Activated naive CD4-positive, alpha-beta T cell treated with anti-CD3 and anti-CD28 coated beads, Interleukin-2, amount 50 U/mL, for 16 hours (primary cell): ENCODE measurements at places on chromosomes 4 and X.
A peak's percentile ranks its signal among the peaks of the same experiment; 100 is the strongest.

GRCh38 chr4:185128272-185129119 is 14.6 kb upstream of the SLC25A4 start:
- peak; percentile 49 for DNase-seq

- no peak for DNase-seq
These were observed 159.3 kb downstream of the PTCHD1 start for GRCh38 chrX:23493941-23494374.

- DNase-seq = no peak
These were observed 164.9 kb downstream of the RNF150 start for GRCh38 chr4:140968371-140968770.

GRCh38 chr4:39021631-39022030 is 10.6 kb downstream of the TMEM156 start:
- no peak for DNase-seq

DNA sequence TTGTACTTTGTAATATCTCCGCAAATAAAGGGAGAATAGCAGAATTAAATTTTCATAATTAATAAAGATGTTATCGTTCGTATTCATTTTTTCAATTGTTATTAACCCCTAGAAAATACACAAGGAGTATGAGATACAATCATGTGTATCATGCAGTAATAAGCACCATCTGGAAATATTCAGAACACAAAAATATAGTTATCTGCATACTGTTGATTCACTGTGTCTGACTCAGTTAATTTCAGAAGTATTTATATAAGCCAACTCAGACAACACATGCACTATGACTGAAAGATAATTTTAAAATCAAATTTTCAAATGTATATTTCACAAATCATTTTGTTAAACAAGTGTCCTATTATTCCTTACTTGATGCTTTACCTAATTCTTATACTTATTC is 1954.8 kb downstream of the ARAP2 start:
- no peak for DNase-seq

DNA sequence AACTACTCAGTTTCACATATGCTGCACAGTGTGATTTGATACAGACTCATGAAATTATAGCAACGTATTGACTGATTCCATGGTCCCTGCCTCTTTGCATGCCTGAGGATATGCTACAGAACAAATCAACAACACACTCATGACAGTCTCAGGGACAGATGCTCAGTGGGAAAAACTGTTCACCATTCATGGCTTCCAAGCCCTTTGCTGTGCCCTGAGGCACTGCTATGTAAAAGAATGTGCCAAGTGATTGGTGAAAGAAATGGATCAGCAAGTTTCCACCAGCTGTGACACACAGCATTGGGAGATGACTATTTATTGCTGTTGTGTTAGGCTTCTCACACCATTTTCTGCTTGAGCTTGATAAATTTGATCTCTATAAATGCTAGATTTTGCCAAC is 825.6 kb upstream of the INTU start:
- DNase-seq = no peak

DNA sequence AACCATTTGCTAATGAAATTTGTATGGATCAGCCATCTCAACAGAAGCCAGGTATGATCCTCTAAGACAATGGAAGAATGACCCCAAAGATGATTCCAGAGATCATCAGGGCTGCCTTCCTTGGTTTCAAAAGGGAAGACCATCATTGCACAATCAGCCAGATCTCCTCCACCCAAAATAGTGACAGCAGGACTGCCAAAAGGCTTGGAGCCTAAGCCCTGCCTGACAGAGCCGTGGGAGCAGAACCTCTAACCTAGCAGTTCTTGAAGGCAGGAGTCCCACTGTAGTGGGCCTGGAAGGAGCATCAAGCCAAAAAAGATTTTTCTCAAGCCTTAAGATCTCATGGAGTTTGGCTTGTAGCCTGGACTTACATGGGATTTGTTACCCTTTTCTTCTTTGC is 226.0 kb downstream of the RASL11B start:
- DNase-seq = no peak

DNA sequence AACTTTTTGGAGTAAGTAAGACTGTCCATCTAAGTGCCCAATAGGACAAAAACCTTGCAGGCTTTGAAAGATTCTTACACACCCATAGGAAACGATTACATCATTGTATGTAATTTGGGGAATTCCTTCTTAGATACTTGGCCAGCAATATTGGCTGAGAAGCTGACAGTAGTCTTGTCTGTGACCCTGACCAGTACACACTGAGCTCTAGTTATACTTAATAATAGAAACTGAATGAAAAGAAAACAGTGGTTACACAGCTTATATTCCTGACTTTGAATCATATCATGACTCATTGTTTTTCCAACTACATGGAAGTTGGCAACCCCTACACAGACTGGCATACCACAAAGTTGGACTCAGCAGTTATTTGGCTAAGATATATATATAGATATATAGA is 7.1 kb upstream of the TLR2 start:
- DNase-seq = no peak

DNA sequence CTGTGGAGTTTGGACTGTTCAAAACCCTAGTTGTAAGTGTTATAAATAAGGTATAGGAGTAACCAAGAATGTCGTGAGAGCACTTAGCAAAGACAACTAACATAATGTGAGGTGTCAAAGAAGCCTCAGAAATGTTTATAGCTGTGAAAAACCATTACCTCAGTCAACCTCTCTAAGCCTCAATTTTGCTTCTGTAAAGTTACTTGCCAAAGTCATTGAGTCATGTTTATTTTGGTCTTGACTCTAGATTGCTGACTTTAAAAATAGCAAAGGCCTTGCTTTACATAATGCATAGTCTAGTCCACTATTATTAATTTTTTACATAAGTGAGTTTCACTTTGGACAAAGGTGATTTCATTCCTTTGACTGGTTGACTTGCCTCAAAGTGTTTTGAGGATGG is 257.6 kb upstream of the CXXC4 start:
- DNase-seq = no peak

DNA sequence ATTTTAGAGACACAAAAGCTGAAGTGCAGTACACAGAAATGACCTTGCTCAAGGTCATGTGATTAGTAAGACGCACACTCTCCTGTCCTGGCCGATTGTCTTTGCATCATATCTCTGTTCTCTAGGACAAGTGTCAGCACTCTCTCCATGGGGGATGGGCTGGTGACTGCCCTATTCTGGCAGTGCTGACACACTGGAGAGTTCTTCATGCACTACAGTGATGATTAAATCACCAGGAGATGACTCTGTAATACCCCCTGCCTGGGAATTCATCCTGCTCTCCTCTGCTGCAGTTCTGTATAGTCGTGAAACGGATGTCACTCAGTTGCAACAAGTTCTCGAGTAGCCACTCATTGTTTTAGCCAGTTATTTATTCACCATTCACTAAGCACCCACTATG is 5.3 kb upstream of the SHISA3 start:
- no peak for DNase-seq

DNA sequence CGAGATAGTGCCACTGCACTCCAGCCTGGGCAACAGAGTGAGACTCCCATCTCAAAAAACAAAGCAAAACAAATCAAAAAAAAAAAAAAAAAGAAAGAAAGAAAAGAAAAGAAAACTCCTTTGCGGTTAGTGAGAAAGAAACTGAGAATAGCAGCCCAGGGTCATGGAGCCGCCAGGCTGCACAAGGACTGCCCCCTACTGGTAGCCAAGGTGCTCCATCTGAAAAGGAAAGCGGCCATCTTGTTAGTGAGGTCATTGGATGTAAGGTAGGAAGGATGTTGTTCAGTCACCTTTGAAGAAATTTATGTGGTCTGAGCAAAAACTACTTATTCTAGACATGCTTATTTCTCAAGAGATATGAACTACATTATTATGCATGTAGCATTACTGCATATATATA is 660.6 kb upstream of the TENM3 start:
- no peak for DNase-seq

- peak; percentile 50 for DNase-seq
These were observed 18.9 kb upstream of the GPR101 start for GRCh38 chrX:137052643-137053235.
